Myometrial cell (primary cell): ENCODE measurements at places on chromosomes 13 and 19. TPM values are rescaled to one million over a fixed set of nuclear protein-coding genes. Genes with fewer than 3 reads are reported as not detected.

The FRY gene
- total RNA-seq = 7.5 and 24.8 TPM in 2 replicates

The CEACAM4 gene
- total RNA-seq = not detected in 2 replicates

The SCEL gene
- total RNA-seq = not detected in 2 replicates

The RYR1 gene
- under 0.01 TPM in 1 of 2 replicates, not detected in the other for total RNA-seq

The SLC46A3 gene
- total RNA-seq = 1.2 and 1.9 TPM in 2 replicates

The GJB2 gene
- 1.4 and 3.2 TPM in 2 replicates for total RNA-seq

The ZNF582 gene
- total RNA-seq = 0.35 and 0.58 TPM in 2 replicates

The ZNF728 gene
- total RNA-seq = not detected in 2 replicates

The ZNF473 gene
- 3.7 TPM in 2 replicates for total RNA-seq

The ATP8B3 gene
- 5.0 and 8.4 TPM in 2 replicates for total RNA-seq

The SPINT2 gene
- 3.7 and 7.5 TPM in 2 replicates for total RNA-seq

The SIGLEC8 gene
- not detected in 2 replicates for total RNA-seq

The ATP4A gene
- total RNA-seq = not detected in 2 replicates

The ERICH4 gene
- total RNA-seq = not detected in 2 replicates

The ZNF135 gene
- 0.58 and 2.5 TPM in 2 replicates for total RNA-seq

The HSPB6 gene
- 25.7 and 41.2 TPM in 2 replicates for total RNA-seq

The ZNF726 gene
- total RNA-seq = 1.4 and 8.1 TPM in 2 replicates

The SMIM44 gene
- total RNA-seq = not detected in 2 replicates

The GRIK5 gene
- not detected in 2 replicates for total RNA-seq

The ZNF132 gene
- total RNA-seq = 0.29 and 2.7 TPM in 2 replicates

The NFKBIB gene
- 17.5 and 23.4 TPM in 2 replicates for total RNA-seq

The ZNF417 gene
- 3.0 and 6.1 TPM in 2 replicates for total RNA-seq

The LYPD5 gene
- total RNA-seq = not detected in 2 replicates

The GSX1 gene
- not detected in 2 replicates for total RNA-seq

The ZNF563 gene
- total RNA-seq = 0.71 and 2.6 TPM in 2 replicates

The GPR183 gene
- 0.18 TPM in 1 of 2 replicates, not detected in the other for total RNA-seq

The ZNF836 gene
- 2.8 and 5.8 TPM in 2 replicates for total RNA-seq

The ZNF835 gene
- total RNA-seq = not detected in 2 replicates

The LILRA1 gene
- total RNA-seq = not detected in 2 replicates

The NLRP4 gene
- total RNA-seq = not detected in 2 replicates

The KLF5 gene
- total RNA-seq = 3.7 TPM in 2 replicates

The CGB1 gene
- total RNA-seq = not detected in 2 replicates

The IQCN gene
- total RNA-seq = 2.0 TPM in 1 of 2 replicates, not detected in the other

The SCN1B gene
- total RNA-seq = 7.5 and 11.3 TPM in 2 replicates

The IGSF23 gene
- 3.7 TPM in 1 of 2 replicates, not detected in the other for total RNA-seq

The S1PR5 gene
- total RNA-seq = not detected in 2 replicates

The CD37 gene
- total RNA-seq = not detected in 2 replicates

The ZNF266 gene
- total RNA-seq = 5.3 and 8.1 TPM in 2 replicates

The KLK7 gene
- total RNA-seq = not detected in 2 replicates

The SIN3B gene
- total RNA-seq = 15.6 and 19.9 TPM in 2 replicates

The RCBTB1 gene
- total RNA-seq = 13.0 and 18.3 TPM in 2 replicates

The PRTN3 gene
- total RNA-seq = not detected in 2 replicates

The ZNF709 gene
- total RNA-seq = 0.71 and 1.7 TPM in 2 replicates

The KMT2B gene
- total RNA-seq = 7.5 and 9.7 TPM in 2 replicates

The NCLN gene
- total RNA-seq = 124 and 130 TPM in 2 replicates

The CABP5 gene
- total RNA-seq = not detected in 2 replicates

The BSPH1 gene
- not detected in 2 replicates for total RNA-seq

The ONECUT3 gene
- not detected in 2 replicates for total RNA-seq

The ZBTB32 gene
- total RNA-seq = not detected in 2 replicates

The LYPD3 gene
- 0.18 TPM in 1 of 2 replicates, not detected in the other for total RNA-seq

The FBXO27 gene
- 7.8 and 8.4 TPM in 2 replicates for total RNA-seq

The ZNF470 gene
- 1.2 TPM in 2 replicates for total RNA-seq

The IL4I1 gene
- total RNA-seq = not detected in 2 replicates

The SERPINE3 gene
- total RNA-seq = not detected in 2 replicates

The CILP2 gene
- 0.89 and 2.0 TPM in 2 replicates for total RNA-seq

The ZNF136 gene
- 1.4 and 1.9 TPM in 2 replicates for total RNA-seq

The ZNF682 gene
- 0.86 and 1.4 TPM in 2 replicates for total RNA-seq
